Cerebellar nuclear complex (tissue), 1 donor: ENCODE measurements at places on chromosomes 16 and 17.

DNA sequence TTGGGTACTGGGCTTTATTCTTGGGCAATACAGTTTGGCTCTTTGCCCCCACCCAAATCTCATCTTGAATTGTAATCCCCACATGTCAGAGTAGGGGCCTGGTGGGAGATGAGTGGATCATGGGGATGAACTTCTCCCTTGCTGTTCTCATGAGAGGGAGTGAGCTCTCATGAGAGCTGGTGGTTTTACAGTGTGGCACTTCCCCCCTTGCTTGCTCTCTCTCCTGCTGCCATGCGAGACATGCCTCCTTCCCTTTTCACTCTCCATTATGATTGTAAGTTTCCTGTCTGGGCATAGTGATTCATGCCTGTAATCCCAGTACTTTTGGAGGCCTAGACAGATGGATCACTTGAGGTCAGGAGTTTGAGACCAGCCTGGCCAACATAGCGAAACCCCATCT lies 18.1 kb upstream of the CNEP1R1 start:
- DNase-seq: no peak

DNA sequence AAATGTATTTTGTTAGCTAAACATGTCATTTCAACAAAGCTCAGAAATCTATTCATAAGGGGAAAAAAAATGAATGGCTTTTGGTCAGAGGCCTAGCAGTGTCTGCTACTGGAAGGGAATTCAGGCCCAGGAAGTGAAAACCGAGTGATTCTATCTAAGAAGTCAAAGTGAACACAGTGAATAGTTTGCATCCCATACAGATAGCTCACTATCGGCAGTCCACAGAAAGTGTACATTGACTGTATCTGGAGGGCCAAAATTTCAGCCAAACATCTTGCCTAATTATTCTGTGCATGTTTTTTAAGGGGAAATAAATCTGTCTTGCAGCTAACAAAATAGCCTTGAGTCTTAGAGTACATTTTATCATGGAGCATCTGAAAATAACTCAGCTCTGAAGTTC lies 214.4 kb upstream of the CACNG5 start:
- no peak for DNase-seq

GRCh38 chr16:58249780-58250478 lies 44.9 kb downstream of the PRSS54 start:
- DNase-seq: no peak

- no peak for DNase-seq
Measured at GRCh38 chr17:14228903-14229302, 7.8 kb downstream of the CDRT15 start.

- no peak for DNase-seq
Measured at GRCh38 chr17:79732804-79733691, 2.3 kb downstream of the ENPP7 start.

GRCh38 chr16:12159028-12159427 lies 182.5 kb downstream of the SNX29 start:
- no peak for DNase-seq

DNA sequence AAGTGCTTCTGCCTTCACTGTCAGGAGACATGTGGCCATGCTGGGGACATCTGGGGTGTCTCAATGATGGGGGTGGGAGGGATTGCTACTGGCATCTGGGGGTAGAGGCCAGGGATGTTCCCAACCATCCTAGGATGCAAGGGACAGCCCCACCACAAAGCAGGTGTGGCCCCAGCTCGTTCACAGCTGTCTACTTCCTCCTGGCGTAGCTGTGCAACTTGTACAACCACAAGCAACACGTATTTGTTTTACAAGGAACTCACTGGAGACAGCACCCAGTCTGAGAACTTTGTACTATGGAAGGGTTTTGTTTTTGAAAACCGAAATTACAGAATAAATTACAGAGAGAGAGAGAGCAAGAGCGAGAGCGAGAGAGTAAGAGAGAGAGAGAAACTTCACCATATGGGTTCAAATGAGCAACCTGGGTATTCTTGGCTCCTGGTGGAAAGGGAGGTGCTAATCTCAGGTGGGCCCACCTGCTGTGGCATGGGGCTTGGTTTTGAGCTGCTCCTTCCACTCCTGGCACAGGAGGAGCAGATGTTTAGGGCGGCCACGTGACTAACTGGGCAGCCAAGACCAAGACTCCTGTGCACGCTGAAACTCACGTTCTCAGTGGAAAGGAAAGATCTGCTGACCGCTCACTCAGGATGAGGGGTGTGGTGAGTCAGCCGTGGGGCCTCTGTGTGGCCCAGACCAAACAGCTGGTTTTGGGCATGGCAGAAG lies 17.5 kb upstream of the TNFRSF13B start:
- DNase-seq: no peak

DNA sequence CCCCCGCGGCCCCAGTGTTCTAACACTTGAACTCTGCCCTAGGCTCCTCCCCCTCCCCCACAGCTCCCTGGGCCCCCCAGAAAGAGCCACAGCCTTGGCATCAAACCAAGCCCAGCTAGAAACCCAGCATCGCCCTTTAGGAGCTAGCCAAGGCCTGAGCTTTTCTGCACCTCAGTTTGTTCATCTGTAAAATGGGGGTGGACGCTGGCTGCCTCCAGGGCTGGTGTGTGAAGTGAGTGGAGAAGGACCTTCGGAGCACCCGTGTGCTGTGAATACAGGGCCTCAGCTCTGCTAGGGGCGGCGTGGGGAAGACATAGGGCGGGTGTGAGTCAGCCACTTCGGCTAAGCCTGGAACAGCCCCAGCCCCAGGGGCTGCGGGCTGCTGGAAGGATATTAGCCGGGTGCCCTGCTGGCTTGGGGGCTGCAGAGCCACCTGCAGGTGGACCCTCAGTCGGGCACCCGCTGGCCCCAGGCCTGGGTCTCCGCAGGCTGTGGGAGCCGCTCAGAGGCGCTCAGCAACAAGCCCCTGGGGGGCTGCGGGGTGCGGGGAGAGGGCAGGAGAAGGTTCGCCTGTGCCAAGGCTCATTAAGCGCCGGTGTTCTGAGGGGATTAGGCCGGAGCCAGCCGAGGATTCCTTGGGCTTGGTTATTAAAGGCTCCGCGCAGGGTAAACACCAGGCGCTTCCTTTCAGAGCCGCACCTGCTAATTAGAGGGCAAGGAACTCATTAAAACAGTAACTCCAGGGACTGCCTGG lies 217.0 kb upstream of the CIBAR2 start:
- DNase-seq: no peak

DNA sequence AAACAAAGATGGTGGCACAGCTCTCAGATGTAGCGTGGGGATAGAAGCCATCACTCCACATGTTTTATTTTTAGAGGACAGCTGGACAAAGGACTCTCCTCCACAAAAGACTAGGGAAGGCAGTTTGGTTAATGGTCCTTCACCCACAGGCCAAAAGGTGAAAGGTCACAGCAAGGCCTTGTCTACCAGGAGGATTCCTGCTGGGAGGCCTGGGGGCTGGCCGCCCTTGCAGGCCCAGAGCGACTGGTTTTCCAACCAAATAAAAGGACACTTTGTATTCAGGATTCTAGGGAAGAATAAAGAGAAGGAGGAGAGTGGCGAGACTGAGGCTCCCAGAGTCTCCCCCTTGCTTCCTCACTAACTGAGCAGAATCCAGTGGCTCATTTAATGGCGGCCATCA lies 94.3 kb downstream of the AXIN2 start:
- DNase-seq: no peak

- DNase-seq: no peak
Measured at GRCh38 chr17:42403150-42403549, 14.9 kb upstream of the STAT3 start.

- DNase-seq: no peak
Measured at GRCh38 chr17:78107976-78108725, 20.4 kb downstream of the TMC6 start.

GRCh38 chr16:1903845-1904840 lies 14.1 kb downstream of the HS3ST6 start:
- DNase-seq: no peak

GRCh38 chr17:35692512-35693210 lies 38.8 kb upstream of the RASL10B start:
- DNase-seq: no peak

DNA sequence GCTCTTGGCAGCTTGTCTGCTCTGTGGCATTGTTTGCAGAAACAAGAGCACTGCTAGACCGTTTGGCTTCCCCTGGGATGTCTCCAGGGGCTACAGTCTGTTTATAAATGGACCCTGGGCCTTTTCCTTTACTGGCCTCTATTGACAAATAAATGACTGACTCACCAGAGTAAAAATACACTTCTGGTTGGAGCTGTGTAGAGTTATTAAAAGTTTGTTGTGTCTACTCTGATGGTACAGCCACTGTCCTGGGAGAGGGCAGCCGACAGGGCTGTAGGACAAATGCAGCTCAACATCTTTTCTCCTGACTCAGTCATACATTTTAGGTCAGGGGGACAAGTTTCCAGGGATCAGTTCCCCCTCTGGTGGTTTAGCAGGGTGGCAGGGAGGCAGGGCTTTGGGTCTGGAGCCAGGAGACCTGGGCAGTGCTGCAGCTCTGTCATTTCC lies 30.0 kb downstream of the FOXL1 start:
- no peak for DNase-seq

- no peak for DNase-seq
Measured at GRCh38 chr17:6056104-6056503, 14.1 kb upstream of the WSCD1 start.

GRCh38 chr17:40832840-40833239 lies 10.4 kb upstream of the KRT10 start:
- no peak for DNase-seq

DNA sequence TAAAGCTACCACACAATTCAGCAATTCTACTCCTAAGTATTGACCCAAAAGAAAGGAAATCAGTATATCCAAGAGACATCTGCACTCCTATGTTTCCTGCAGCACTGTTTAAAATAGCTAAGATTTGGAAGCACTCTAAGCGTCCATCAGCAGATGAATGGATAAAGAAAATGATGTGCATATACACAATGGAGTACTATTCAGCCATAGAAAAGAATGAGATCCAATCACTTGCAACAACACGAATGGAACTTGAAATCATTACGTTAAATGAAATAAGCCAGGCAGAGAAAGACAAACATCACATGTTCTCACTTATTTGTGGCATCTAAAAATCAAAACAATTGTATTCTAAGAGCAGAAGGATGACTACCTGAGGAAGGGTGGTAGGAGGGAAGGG lies 1.5 kb downstream of the SLFN11 start:
- no peak for DNase-seq

- no peak for DNase-seq
Measured at GRCh38 chr17:902463-902862, 77.1 kb downstream of the NXN start.

DNA sequence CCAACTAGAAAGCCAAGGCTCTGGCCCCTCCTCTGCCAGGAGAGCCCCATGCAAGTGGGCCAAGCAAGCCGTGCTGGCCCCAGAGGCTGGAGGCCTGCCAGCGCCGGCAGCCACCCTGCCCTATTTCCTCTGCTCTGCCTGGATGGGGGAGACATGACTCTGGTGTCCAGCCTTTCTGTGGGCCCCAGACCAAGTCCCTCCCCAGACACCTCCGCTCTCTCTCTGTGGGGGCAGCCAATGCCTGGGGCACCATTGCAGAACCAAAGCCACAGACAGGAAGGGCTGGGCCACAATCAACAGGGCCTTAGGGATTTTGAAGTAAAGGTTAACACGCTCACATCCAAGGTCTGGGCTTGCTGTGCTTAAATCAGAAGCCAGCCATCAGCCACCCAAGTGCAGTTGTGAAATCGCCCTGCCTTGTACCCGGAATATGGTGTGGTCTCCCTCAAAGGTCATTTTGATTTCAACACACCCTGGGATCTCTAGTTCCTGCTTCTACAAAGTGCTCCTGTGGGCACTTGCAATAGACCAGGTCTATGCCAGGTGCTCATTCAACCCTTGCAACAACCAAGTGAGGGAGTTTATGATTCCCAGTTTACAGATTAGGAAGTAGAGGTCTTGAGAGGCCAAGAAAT lies 63.5 kb upstream of the TEX2 start:
- no peak for DNase-seq

- no peak for DNase-seq
Measured at GRCh38 chr17:39714234-39714633, 14.4 kb downstream of the ERBB2 start.

DNA sequence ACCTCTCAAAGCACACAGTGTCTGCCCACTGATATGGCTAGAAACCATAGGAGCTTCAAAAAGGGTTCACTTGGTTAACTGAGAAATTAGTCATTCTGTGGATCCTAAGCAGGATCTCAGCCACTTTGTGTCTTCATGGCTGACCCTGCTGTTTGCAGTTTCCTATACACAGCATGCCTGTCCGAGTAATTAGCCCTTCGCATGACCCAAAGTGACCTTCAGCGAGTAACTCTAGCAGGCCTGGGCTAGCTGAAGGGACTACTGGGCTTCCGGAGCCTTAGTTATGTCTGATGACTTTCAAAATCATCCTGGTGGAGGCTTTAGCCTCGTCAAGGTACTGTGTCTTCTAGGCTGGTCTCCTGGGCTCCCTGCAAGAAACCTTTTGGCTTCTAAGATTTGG lies 28.9 kb upstream of the FBXW10B start:
- no peak for DNase-seq

GRCh38 chr17:49707246-49707607 lies 537 bp downstream of the SLC35B1 start:
- no peak for DNase-seq

DNA sequence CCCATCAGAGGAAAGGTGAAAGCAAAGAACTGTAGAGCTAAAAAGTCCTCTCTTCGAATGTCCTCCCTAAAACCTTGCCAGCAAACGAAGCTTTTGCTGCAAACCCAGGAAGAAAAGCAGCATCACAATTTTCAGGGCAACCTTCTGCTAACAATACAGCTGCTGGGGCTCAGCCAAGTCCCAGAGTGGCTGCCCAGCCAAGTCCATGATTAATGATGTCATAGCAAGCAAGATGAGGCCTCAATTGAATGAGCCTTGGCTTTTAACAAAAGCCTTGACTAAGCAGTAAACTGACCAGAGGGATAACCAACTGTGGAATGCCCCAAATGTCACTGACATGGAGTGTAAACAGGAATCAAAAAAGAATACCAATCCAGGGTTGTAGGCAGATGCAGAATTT lies 342.7 kb downstream of the PMP22 start:
- no peak for DNase-seq

- no peak for DNase-seq
Measured at GRCh38 chr17:82237746-82238471, 9.1 kb downstream of the SLC16A3 start.

- DNase-seq: no peak
Measured at GRCh38 chr17:73172252-73172651, 7.4 kb downstream of the SSTR2 start.

GRCh38 chr17:2212400-2212981 lies 91.1 kb downstream of the SMG6 start:
- DNase-seq: no peak

DNA sequence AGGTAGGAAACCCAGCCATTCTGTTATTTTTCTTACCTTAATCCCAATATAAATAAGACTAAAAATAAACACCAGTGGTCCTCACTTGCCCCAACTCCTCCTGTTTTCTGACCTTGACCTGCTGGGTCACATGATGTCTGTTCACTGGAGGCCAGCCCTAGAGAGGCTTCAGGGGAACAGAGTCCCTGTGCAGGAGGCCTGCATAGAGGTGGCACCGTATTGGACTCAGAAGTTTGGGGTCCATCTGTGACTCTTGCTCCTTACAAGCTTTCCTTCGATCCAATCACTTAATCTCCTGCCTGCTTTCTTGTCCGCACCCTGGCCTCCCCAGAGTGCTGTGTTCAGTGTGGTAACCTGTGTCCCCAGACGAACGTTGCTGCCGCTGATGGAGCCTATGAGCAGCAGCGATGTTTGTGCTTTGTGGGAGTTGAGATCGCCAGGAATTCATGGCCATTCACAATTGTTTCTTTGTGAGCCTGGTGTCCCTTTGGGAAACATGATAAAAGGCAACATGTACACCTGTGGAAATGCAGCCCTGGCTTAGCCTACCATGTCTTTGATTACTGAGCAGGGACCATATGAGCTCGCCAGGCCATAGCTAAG lies 4.7 kb downstream of the IGSF6 start:
- no peak for DNase-seq
